Natural killer cell (primary cell): ENCODE measurements at places on chromosomes 3 and 15.
A peak's percentile ranks its signal among the peaks of the same experiment; 100 is the strongest.

DNA sequence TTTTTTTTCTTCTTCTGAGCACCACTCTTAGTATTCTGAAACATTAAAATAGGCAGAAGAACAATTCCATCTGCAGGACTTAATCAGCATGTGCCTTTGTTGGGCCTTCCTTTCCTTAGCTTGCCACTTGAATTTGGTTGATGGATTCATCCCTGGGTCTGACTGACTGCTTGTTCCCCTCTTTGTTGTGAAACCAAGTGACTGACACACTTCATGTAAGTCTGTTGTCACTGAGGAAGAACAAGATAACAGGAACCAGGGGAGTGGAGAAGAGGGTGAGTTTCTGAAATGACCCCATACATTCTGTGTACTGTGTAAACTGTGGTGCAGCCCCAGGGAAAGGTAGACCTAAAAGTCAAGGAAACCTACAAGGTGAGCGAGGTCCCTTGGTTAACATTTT lies 188.7 kb upstream of the TBC1D5 start:
- no peaks in the 10 kb centered on the region for H3K36me3 ChIP-seq
- no peaks in the 10 kb centered on the region for H3K27me3 ChIP-seq
- no peaks in the 10 kb centered on the region for H3K4me1 ChIP-seq
- H3K4me3 ChIP-seq, result no peak overlapping the region
- DNase-seq, result no peak
- H3K27ac ChIP-seq, result no peak overlapping the region

- H3K36me3 ChIP-seq, result no peaks in the 10 kb centered on the region
- DNase-seq, result no peak
- H3K27me3 ChIP-seq, result no peaks in the 10 kb centered on the region
- no peak overlapping the region for H3K27ac ChIP-seq
These were observed 225.6 kb upstream of the TLE3 start for GRCh38 chr15:70323111-70323851.

- H3K36me3 ChIP-seq, result no peaks in the 10 kb centered on the region
- no peak overlapping the region for H3K4me3 ChIP-seq
- no peak for DNase-seq
- no peak overlapping the region for H3K27ac ChIP-seq
These were observed 140.5 kb downstream of the LRRK1 start for GRCh38 chr15:101059381-101060341.

GRCh38 chr3:188147782-188148181 lies 6.2 kb upstream of the LPP start:
- H3K4me3 ChIP-seq, result no peak overlapping the region
- no peaks in the 10 kb centered on the region for H3K27me3 ChIP-seq
- no peak for DNase-seq
- no peak overlapping the region for H3K27ac ChIP-seq
- H3K36me3 ChIP-seq, result no peaks in the 10 kb centered on the region

GRCh38 chr3:169240786-169241486 lies 422.6 kb downstream of the MECOM start:
- DNase-seq, result no peak
- peaks cover 7% of the 10 kb centered on the region for H3K27me3 ChIP-seq
- no peaks in the 10 kb centered on the region for H3K36me3 ChIP-seq
- H3K4me1 ChIP-seq, result no peaks in the 10 kb centered on the region

- H3K4me1 ChIP-seq, result peaks cover 44% of the 10 kb centered on the region
- peak within 1 kb of the TSS; percentile 67 for H3K4me3 ChIP-seq
- DNase-seq, result peak; percentile 70
- no peaks in the 10 kb centered on the region for H3K36me3 ChIP-seq
- peak within 1 kb of the TSS; percentile 54 for H3K27ac ChIP-seq
- H3K27me3 ChIP-seq, result no peaks in the 10 kb centered on the region
These were observed at the start of gene TKT for GRCh38 chr3:53255775-53256703. TKT (minus strand) TSS chr3:53256022; CDS start chr3:53255942, 80 bp downstream.

DNA sequence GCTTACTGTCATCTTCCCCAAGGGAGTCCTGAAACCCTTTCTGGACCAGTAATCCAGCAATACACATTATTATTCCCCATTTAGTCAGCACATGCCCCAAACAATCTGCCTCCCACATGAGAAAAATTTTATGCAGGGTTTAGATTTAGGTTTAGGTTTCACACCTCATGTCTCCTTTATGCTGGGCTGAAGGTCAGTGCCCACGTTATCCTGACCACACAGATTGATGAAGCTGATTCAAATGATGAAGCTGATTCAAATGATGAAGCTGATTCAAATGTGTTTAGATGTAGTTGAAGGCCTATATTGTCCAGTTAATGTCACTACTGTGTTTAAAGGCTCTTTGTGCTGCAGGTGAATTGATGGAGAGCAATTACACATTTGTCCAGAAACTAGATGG lies 18.1 kb upstream of the ZBED2 start:
- no peak for DNase-seq
- peaks cover 28% of the 10 kb centered on the region for H3K36me3 ChIP-seq
- H3K27me3 ChIP-seq, result no peaks in the 10 kb centered on the region
- no peak overlapping the region for H3K4me3 ChIP-seq
- H3K4me1 ChIP-seq, result peaks cover 39% of the 10 kb centered on the region

- no peak overlapping the region for H3K4me3 ChIP-seq
- no peaks in the 10 kb centered on the region for H3K27me3 ChIP-seq
- H3K36me3 ChIP-seq, result peaks cover 79% of the 10 kb centered on the region
These were observed 32.6 kb downstream of the GYG1 start for GRCh38 chr3:149023951-149024350.

DNA sequence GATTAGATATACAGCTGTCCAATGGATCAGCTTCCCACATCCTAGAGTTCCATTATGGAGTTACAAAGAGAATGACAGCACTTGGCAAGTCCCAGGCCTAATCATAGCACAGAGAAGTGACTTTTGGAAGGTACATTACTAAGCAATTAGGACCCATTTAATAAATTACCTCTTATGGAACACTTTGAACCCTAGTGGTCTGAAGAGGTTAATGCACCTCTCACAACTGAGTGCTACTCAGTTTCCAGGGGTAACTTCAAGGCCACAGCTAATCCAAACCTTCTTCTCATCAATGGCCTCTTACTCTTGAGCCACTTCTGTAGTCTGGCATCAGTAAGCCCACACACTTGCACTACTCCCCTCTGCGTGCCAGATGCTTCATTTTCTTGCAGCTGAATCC lies 34.9 kb upstream of the MEIS2 start:
- no peaks in the 10 kb centered on the region for H3K4me1 ChIP-seq
- H3K27ac ChIP-seq, result no peak overlapping the region
- DNase-seq, result no peak

GRCh38 chr15:96440978-96441377 lies 110.5 kb downstream of the NR2F2 start:
- H3K27ac ChIP-seq, result no peak overlapping the region
- no peaks in the 10 kb centered on the region for H3K4me1 ChIP-seq
- DNase-seq, result no peak
- H3K27me3 ChIP-seq, result no peaks in the 10 kb centered on the region
- H3K4me3 ChIP-seq, result no peak overlapping the region

GRCh38 chr3:14598143-14598569 lies 53.4 kb upstream of the CCDC174 start:
- H3K27ac ChIP-seq, result no peak overlapping the region
- H3K4me3 ChIP-seq, result no peak overlapping the region
- H3K27me3 ChIP-seq, result peaks cover 18% of the 10 kb centered on the region
- no peaks in the 10 kb centered on the region for H3K4me1 ChIP-seq

GRCh38 chr15:91478717-91479191 lies 374.8 kb upstream of the SLCO3A1 start:
- H3K36me3 ChIP-seq, result no peaks in the 10 kb centered on the region
- peaks cover 3% of the 10 kb centered on the region for H3K4me1 ChIP-seq
- DNase-seq, result no peak
- no peaks in the 10 kb centered on the region for H3K27me3 ChIP-seq
- no peak overlapping the region for H3K4me3 ChIP-seq
- no peak overlapping the region for H3K27ac ChIP-seq

- no peak for DNase-seq
- H3K27ac ChIP-seq, result no peak overlapping the region
- no peaks in the 10 kb centered on the region for H3K4me1 ChIP-seq
- no peak overlapping the region for H3K4me3 ChIP-seq
These were observed 80.1 kb upstream of the DGKG start for GRCh38 chr3:186442162-186442561.

- no peak overlapping the region for H3K4me3 ChIP-seq
- DNase-seq, result no peak
- no peaks in the 10 kb centered on the region for H3K36me3 ChIP-seq
- H3K27ac ChIP-seq, result no peak overlapping the region
These were observed 1176.0 kb upstream of the ALCAM start for GRCh38 chr3:104190681-104191080.

- no peaks in the 10 kb centered on the region for H3K4me1 ChIP-seq
- no peak overlapping the region for H3K4me3 ChIP-seq
- H3K36me3 ChIP-seq, result no peaks in the 10 kb centered on the region
- DNase-seq, result no peak
These were observed 11.4 kb downstream of the SPRED1 start for GRCh38 chr15:38263996-38264395.

- H3K27me3 ChIP-seq, result peaks cover 3% of the 10 kb centered on the region
- no peaks in the 10 kb centered on the region for H3K4me1 ChIP-seq
- no peak overlapping the region for H3K4me3 ChIP-seq
- no peak overlapping the region for H3K27ac ChIP-seq
These were observed 32.7 kb downstream of the RTP1 start for GRCh38 chr3:187230011-187230410.

GRCh38 chr3:123813876-123814275 lies 70.3 kb downstream of the MYLK start:
- no peak overlapping the region for H3K4me3 ChIP-seq
- no peaks in the 10 kb centered on the region for H3K4me1 ChIP-seq
- no peaks in the 10 kb centered on the region for H3K27me3 ChIP-seq
- no peak for DNase-seq

- no peaks in the 10 kb centered on the region for H3K36me3 ChIP-seq
- no peak overlapping the region for H3K4me3 ChIP-seq
- DNase-seq, result peak; percentile 4
- no peaks in the 10 kb centered on the region for H3K4me1 ChIP-seq
- H3K27ac ChIP-seq, result no peak overlapping the region
These were observed 65.1 kb upstream of the GUCA1C start for GRCh38 chr3:109018828-109019227.

DNA sequence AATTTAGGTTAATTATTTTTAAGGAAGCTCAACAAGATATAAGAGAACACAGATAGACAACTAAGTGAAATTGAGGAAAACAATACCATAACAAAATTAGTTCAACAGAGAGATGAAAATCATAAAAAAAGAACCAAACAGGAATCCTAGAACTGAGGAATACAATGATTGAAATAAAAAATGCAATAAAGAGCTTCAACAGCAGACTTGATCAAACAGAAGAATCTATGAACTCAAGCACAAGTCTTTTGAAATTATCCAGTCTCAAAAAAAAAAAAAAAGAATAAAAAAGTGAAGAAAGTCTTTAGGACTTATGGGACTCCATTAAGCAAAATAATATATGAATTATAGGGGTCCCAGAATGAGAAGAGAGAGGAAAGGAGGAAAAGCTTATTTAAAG lies 42.0 kb upstream of the GNB4 start:
- H3K36me3 ChIP-seq, result no peaks in the 10 kb centered on the region
- no peak overlapping the region for H3K27ac ChIP-seq
- no peaks in the 10 kb centered on the region for H3K4me1 ChIP-seq
- no peak for DNase-seq

GRCh38 chr15:80274554-80274953 lies 22.5 kb upstream of the CTXND1 start:
- DNase-seq, result no peak
- no peak overlapping the region for H3K27ac ChIP-seq
- no peaks in the 10 kb centered on the region for H3K4me1 ChIP-seq

DNA sequence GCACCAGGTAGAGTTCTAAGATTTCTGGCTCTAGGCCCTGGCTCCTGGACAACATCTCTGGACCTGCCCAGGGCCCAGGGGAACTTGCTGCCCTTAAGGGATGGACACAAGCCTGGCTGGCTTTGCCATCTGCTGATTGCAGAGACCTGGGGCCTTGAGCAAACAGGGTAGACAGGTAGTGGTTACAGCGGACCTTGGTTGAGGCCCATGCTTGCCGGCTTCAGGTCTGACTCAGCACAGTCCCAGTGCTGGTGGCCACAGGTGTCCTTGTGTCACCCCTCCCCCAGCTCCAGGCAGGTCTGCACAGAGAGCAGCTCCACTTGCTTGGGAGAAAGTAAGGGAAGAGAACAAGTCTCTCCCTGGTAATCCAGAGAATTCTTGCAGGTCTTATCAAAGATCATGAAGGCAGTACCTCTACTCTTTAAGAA lies 15.9 kb upstream of the ACTL6A start:
- no peak overlapping the region for H3K27ac ChIP-seq
- no peaks in the 10 kb centered on the region for H3K4me1 ChIP-seq
- DNase-seq, result no peak
- no peaks in the 10 kb centered on the region for H3K36me3 ChIP-seq
- H3K27me3 ChIP-seq, result no peaks in the 10 kb centered on the region

GRCh38 chr3:105812194-105812586 lies 56.6 kb downstream of the CBLB start:
- peaks cover 3% of the 10 kb centered on the region for H3K36me3 ChIP-seq
- no peaks in the 10 kb centered on the region for H3K27me3 ChIP-seq
- H3K4me1 ChIP-seq, result peaks cover 5% of the 10 kb centered on the region

DNA sequence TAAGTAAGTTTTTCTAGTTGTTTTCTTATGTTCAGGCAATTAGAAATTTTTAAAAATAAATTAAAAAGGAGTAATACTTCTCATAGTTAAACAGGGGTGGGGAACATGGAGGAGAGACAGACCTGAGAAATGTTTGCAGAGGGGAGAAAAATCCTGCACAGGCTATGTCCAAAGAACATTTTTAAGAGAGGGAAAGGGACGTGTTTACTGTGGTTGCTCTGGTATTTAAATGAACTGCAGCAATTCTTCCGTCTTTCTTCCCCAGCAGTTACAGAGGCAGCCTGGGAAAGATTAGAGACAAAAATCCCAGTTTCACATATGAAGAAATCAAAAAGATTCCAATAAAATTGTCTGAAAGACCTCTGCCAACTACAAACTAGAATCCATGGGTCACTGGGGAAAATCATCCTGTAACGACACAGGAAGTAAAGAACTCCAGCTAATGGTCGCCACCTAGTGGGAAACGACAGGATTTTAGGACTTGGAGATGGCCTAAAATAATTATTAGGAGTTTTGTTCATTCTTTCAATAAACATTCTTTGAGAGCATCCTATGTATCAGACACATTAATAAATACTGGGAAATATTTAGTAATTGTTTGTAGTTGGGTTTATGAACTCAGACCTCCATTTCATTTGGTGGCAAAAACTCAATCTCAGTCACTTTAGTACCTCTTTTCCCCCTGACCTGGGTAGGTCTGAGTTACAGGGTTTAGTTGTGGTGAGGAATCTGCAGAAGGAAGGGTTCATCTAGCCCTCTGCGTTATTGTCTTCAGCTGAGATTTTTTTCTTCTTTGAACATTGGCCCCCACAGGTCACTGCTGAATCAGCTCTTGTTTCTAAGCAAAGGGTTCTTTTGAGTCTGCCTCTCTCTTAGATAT lies 69.9 kb upstream of the GOLIM4 start:
- peak overlapping the region; percentile 19 for H3K4me3 ChIP-seq
- no peak for DNase-seq
- H3K27me3 ChIP-seq, result no peaks in the 10 kb centered on the region
- H3K36me3 ChIP-seq, result no peaks in the 10 kb centered on the region

DNA sequence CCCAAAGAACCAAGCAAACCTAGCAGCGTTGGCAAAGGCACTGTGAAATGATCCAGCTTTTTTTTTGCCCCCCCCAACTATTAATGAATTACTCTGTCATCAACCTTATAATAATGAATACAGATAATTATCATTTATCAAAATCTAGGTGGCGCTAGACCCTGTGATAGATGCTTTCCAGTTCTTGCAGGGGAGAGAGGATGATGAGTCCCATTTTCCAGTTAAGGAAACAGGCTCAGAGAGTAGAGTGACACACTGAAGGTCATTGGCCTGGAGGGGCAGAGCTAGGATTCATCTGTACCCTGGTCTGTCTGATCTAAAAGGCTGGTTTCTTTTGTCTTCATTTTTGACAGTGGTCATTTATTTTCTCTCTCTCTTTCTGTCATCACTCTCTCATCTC lies 5.0 kb downstream of the ACOX2 start:
- H3K27ac ChIP-seq, result no peak overlapping the region
- H3K4me3 ChIP-seq, result no peak overlapping the region
- H3K4me1 ChIP-seq, result peaks cover 9% of the 10 kb centered on the region
- H3K36me3 ChIP-seq, result no peaks in the 10 kb centered on the region
- no peaks in the 10 kb centered on the region for H3K27me3 ChIP-seq
